Glutamatergic neuron (in vitro differentiated cells): ENCODE measurements at places on chromosomes 6 and 20. TPM values are rescaled to one million over a fixed set of nuclear protein-coding genes. Genes with fewer than 3 reads are reported as not detected.
A peak's percentile ranks its signal among the peaks of the same experiment; 100 is the strongest.

The TMEM63B gene
- 148 TPM for total RNA-seq

The BPI gene
- total RNA-seq, result not detected

The SLC32A1 gene
- 0.59 TPM for total RNA-seq

The RNF39 gene
- not detected for total RNA-seq

The CNR1 gene
- total RNA-seq, result 143 TPM

The SEMG1 gene
- total RNA-seq, result not detected

The LHFPL5 gene
- 1.7 TPM for total RNA-seq

- H3K4me3 ChIP-seq, result no peak overlapping the region
- no peaks in the 10 kb centered on the region for H3K36me3 ChIP-seq
- H3K27me3 ChIP-seq, result no peaks in the 10 kb centered on the region
- H3K4me1 ChIP-seq, result no peaks in the 10 kb centered on the region
These were observed 30.3 kb upstream of the ADGRG6 start for GRCh38 chr6:142271476-142271875.

- no peak overlapping the region for H3K27ac ChIP-seq
- H3K4me3 ChIP-seq, result no peak overlapping the region
These were observed 83.7 kb upstream of the AHI1 start for GRCh38 chr6:135581211-135581610.

- H3K36me3 ChIP-seq, result peaks cover 10% of the 10 kb centered on the region
- DNase-seq, result no peak
- H3K4me1 ChIP-seq, result peaks cover 19% of the 10 kb centered on the region
- peak overlapping the region; percentile 62 for H3K27ac ChIP-seq
These were observed 4.1 kb downstream of the EBF4 start for GRCh38 chr20:2696646-2697045.

DNA sequence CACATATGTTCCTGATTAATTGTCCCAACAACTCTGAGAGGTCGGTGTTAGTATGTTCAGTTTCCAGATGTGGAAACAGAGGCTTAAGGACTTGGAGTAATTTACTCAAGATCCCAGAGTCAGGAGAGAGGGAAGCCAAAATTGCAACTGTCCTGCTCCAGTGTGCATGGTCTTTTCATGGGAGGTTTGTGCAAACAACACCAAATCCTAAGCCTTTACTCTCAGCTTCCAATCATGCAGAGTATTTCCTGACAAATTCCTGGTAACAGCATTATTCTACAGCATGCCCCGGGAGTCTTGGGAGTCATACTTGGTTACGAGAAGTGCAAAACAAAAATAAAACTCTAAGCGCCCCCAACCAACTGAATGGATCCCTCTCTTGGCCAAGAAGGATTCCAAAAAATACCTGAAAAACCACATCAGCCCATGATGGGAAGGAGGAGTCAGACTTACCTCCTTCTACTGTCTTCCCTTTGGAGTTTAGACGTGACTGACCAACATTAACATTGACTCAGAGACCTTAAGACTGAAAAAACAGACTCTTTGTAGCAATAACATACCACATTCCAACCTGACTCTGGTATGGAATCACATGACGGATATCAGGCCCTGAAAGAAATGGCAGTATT lies 30.8 kb upstream of the PPP1R3G start:
- H3K36me3 ChIP-seq, result peaks cover 27% of the 10 kb centered on the region
- H3K27ac ChIP-seq, result no peak overlapping the region
- no peak for DNase-seq
- no peak overlapping the region for H3K4me3 ChIP-seq

GRCh38 chr6:76681781-76682180 lies 609.3 kb upstream of the IMPG1 start:
- peaks cover 12% of the 10 kb centered on the region for H3K4me1 ChIP-seq
- DNase-seq, result no peak
- no peaks in the 10 kb centered on the region for H3K36me3 ChIP-seq
- H3K27ac ChIP-seq, result no peak overlapping the region

GRCh38 chr20:63782521-63782971 lies 43.0 kb downstream of the SLC2A4RG start:
- H3K27me3 ChIP-seq, result peaks cover 10% of the 10 kb centered on the region
- H3K4me1 ChIP-seq, result peaks cover 23% of the 10 kb centered on the region
- no peak overlapping the region for H3K27ac ChIP-seq
- no peak for DNase-seq
- H3K4me3 ChIP-seq, result no peak overlapping the region
- no peaks in the 10 kb centered on the region for H3K36me3 ChIP-seq
